Bronchial smooth muscle cell (primary cell): ENCODE measurements at places on chromosomes 4 and X. TPM values are rescaled to one million over a fixed set of nuclear protein-coding genes. Genes with fewer than 3 reads are reported as not detected.

The ZAR1 gene
- not detected in 2 replicates for total RNA-seq

The MAGEA3 gene
- not detected in 2 replicates for total RNA-seq

The ING2 gene
- total RNA-seq: 8.8 and 11.6 TPM in 2 replicates

The DDX53 gene
- total RNA-seq: not detected in 2 replicates

The ANXA10 gene
- 4.6 and 7.4 TPM in 2 replicates for total RNA-seq

The RADX gene
- 0.95 and 1.2 TPM in 2 replicates for total RNA-seq

The RRH gene
- not detected in 2 replicates for total RNA-seq

The PIGA gene
- 3.2 and 4.7 TPM in 2 replicates for total RNA-seq

The PRDM8 gene
- total RNA-seq: 2.1 and 2.7 TPM in 2 replicates
